ENCODE measurements at places on chromosomes 4 and X.

DNA sequence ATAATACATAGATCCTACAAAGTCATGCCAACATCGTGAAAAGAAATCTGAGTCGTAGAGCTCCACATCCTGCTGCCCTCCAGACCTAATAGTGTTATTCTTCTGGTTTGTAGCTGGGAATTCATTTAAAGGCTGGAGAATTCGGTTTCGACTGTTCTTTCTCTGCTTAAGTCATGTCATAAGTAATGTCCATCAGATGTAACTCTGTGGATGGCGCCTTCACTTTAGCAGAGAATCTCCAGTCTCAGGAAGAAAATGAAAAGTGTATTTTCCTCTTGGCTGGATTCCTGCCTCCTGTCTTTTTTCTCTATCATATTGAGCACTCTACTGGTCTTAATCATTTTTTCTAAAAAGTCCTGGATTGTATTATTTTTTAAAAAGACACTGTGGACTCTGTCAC, 117.0 kb downstream of the PALLD start:
- no peak for DNase-seq

GRCh38 chrX:15679246-15679645, 14.6 kb upstream of the CLTRN start:
- no peak for DNase-seq

DNA sequence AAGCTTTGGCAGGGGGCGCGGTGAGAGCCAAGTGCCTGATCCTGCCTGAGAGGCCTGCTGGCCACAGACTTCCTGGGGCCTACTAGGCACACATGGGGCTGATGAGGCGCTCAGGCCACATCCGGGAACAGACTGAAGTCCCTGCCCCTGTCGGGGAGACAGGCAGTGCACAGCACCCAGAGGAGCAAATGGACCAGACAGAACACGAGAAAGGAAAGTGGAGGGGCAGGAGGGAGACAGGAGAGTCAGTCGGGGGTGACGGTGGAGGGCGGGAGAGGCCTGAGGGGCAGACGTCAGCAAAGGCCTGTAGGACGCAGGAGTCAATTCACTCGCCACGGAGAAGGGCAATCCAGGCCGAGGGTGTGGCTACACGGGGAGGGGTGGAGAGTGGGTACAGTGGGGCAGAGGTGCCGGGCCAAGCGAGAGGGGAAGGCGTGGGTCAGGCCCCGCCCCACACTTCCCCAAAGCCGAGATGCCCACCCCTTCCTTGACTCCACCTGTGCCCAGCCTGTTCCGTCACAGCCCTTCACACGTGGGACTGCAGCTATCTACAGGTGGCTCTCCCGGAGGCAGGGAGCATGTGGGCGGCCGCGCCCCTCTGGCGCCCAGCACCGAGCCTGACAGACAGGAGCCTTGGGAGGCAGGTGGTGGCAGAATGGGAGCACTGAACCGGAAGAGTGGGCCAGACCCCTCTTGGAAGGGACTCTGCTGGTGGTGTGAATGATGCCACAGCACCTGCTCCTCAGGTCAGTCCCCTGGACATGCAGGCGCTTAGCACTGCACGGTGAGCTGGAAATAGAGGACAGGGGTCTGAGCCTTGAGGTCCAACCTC, 20.5 kb downstream of the NOP14 start:
- DNase-seq: no peak

GRCh38 chr4:185726931-185727330, 85.1 kb downstream of the SORBS2 start:
- DNase-seq: no peak

DNA sequence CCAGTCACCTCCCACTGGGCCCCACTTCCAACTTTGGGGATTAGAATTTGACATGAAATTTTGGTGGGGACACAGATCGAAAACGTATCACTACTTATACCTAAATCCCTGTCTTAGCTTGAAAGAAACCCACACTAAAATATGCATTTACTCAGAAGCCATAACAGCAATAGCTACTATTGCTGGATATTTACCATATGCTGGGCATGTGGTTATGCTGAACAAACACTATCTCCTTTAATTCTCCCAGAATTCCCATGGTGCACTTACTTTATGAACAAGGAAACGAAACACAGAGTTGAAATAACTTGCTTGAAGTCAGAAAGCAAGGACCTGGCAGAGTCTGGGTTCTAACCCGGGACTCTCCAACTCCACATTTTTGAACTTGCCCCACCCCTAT, 39.3 kb downstream of the CYTL1 start:
- no peak for DNase-seq

- no peak for DNase-seq
These were observed 29.7 kb downstream of the SYNPO2 start for GRCh38 chr4:118918388-118918787.

GRCh38 chrX:74421036-74421739, at the start of gene SLC16A2:
TSS of gene SLC16A2 (plus strand) at chrX:74421493. CDS start at chrX:74421638, 145 bp downstream.
- peak; percentile 60 for DNase-seq

GRCh38 chrX:54715621-54716020, 82.4 kb downstream of the ITIH6 start:
- no peak for DNase-seq

DNA sequence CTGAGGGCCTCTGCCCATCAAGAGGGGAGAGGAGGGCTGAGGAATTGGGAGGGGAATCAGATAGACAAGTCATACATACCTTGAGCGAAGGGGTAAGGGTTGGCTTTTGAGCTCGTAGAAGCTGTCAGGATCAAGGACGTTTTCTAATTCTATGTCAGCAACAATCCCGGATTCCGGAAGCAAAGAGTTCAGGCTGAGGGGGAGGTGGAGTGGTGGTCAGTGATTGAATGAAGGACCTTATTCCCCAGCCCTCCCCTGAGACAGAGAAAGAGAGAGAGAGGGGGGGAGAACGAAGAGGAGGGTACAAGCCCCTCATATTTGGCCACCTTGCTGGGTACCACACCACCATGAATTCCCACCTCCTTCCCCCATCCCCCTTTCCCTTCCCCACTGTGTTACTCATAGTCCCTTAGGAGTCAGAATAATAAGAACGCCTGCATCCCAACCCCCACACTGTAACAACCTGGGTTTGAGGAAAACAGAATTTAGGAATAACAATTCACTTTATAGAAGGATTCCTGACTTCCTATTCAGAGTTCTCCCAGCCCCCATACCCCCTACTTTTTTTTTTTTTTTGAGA, 2.7 kb downstream of the TFE3 start:
- no peak for DNase-seq

- peak; percentile 52 for DNase-seq
These were observed at the start of gene RTL5 for GRCh38 chrX:72131317-72132294. TSS of gene RTL5 (minus strand) at chrX:72131915.

DNA sequence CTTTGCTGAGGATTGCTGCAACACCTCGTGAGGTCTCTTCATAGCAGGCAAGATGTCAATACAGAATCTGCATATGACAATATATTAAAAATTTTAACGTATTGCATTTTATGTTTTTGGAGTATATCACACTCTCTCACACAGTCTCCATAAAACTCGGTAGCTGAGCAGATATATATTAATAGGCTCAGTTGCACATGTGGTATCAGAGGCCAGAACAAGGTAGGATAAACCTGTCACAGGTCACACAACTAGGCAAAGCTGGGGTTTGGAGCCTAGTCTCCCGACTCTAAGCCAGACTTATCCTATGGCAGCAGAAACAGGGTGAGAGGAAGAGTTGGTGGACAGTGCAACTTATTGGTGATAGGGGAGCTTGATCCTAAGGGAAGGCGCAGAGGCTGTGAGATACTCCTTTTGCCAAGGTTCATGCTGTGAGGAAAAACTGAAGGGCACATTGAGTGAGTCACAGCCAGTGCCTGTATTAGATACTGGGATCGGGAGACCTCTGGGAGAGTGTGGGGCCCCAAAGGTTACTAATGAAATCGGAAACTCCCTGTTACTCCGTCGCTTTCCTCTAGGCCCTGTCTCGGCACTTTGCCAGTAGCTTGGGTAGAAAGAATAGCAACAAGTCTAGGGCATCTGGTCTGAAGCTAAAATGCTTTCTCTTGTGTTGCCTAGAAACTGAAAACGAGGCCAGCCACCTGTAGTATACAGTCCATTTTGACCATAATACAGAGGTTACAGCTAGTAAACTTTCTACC, 195.7 kb downstream of the ARHGAP10 start:
- DNase-seq: peak; percentile 28

DNA sequence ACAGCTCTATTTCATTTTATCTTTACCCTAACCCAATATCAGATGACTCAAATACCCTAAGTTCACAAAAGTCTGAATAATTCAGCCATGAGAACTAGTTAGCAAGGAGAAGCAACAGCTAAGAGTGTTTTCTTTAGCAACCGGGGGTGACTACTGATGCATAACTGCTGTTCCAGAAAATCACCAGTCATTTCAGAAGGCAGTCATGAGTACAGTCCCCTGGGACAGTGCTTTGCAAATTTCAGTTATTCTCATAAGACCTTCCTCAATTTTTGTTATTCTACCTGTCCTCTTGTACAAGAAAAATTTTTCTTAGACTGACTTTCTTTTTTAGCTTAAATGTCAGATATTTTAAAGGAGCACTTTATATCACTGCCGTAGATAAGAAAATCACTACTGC, 16.4 kb downstream of the BANK1 start:
- DNase-seq: no peak

- no peak for DNase-seq
These were observed 88.6 kb upstream of the MAML3 start for GRCh38 chr4:140242357-140243277.

- DNase-seq: peak; percentile 9
These were observed 1646.9 kb upstream of the ADGRL3 start for GRCh38 chr4:59553063-59553720.

GRCh38 chr4:71827826-71828225, 43.9 kb upstream of the GC start:
- DNase-seq: no peak

DNA sequence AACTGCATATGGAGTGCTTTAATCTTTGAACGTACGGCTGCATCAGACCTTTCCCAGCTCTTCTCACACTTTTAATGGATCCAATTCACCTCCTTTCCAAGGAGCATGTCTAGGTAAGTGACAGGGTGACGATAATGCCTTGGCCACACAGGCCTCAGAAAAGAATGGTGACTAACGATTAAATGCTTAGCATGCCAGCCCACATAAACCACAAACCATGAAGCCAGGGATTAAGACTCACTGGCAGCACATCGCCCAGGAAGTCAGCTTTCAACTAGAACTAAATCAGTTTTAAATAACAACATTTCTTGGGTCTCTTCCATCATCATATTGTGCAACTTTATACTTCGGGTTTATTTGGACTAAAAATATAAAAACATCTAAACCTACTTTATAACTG, 28.7 kb downstream of the INPP4B start:
- DNase-seq: peak; percentile 32

- DNase-seq: no peak
These were observed 70.2 kb upstream of the BCOR start for GRCh38 chrX:40167850-40168479.

DNA sequence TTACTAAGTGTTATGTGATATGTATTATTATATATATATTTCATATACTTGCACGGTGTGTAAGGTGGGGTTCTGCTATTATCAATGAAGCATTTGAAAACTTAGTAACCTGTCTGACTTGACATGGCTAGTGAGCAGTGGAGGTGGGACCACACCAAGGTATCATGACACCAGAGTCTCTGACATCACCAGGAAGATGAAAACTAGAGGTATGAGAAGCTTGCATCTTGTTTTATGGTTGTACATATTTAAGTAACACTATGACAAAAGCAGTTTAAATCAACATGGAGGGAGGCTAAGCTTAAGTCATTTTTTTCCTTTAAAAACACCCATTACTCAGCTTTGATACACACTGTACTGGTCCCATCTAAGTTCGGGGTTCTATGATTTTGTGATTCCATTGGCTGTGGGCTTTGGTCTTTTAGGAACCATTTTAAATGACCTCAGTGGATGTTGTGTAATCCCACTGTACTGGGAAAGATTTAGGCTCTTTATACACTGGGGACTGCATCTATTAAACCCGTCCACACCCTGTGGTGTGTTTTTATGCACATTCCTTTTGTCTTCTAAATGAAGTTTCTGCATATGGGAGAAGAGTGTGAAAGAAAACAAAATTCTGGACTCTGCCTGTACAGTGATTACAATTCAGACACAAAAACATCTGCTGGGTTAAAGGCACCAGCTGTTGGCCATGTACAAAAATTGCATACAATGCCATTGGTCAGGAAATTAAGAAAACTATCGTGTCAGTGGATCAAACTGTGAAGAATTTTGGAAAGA, 570.6 kb downstream of the SPRY1 start:
- no peak for DNase-seq

GRCh38 chrX:147403040-147403439, 508.7 kb upstream of the FMR1 start:
- DNase-seq: no peak

- peak; percentile 63 for DNase-seq
These were observed 597 bp upstream of the NUDT6 start for GRCh38 chr4:122922877-122923511.

GRCh38 chrX:131881194-131881593, 141.9 kb upstream of the STK26 start:
- no peak for DNase-seq

DNA sequence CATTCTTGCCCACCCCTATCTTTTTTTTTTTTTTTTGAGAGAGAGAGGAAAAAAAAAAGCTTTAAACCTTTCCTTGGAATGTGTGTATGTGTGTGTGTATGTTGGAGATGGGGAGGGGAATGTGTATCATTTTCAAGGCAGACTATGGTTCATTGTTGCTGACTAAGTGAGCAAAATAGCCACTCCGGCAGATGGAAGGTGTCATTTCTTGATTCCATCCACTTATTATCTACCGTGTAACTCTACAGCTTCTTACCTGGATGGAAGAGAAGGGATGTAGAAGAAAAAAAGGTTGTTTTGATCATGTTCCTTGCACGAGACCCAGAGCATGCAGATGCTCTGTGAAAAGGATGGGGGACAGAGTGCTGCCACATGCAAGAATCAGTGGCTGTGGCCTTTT, 5.9 kb upstream of the GK2 start:
- no peak for DNase-seq

DNA sequence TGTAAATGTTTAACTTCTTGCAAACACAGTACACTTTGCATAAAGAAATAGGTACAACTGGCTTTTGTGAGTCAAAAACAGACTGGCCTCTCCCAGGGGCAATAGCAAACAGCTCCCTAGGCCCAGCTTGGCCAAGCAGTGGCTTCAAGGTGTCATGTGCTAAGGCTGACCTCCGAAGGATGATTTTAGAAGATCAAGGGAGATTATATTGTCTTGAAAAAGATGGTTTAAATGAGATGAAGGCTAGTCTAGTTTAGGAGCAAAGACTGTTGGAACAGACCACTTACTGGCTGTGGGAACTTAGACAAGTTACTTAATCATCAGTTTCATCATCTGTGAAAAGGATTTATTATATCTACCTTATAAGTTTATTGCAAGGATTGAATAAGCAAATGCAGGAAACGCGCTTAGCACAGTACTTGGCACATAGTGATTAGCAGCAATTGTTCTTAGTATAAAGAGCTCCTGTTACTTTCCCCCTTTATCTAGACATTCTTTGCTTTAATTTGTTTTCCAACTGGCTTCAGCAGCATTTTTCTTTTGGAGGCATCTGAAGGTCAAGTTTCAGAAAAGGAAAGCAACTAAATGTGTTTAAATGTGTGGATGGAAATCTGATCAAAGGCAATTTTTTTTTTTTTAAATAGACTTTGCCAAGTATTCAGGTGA, 17.2 kb downstream of the ANXA3 start:
- DNase-seq: no peak
